ENCODE measurements at places on chromosomes 12 and 14. TPM values are rescaled to one million over a fixed set of nuclear protein-coding genes. Genes with fewer than 3 reads are reported as not detected.

- DNase-seq = no peak
Observed at GRCh38 chr14:72524295-72524629, 369.6 kb downstream of the DPF3 start.

DNA sequence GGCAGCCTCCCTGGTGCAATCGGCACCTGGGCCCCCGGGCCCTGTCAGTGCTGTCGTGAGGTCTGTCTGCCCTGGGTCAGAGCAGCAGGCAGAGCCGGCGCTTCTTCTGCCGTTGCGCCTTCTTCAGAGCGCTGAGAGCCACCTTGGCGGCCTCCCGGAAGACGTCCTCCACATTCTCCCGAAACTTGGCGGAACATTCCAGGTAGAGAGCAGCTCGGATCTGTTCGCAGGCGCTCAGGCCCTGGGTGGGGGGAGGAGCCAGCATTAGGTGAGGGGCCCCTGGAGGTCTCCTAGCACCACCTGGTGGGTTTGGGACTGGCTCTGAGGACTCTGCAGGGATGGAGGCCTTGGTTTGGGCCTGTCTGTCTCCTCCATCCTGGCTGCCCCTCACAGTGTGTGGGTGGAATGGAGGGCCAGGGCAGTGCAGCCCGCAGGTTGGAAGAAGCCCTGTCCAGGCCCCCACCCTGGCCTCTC, 14.0 kb downstream of the RHOF start:
- no peak for DNase-seq

Gene GLIPR1L2
- 0.38 TPM for total RNA-seq

- no peak for DNase-seq
Observed at GRCh38 chr12:14878488-14878887, 7.2 kb downstream of the MGP start.

DNA sequence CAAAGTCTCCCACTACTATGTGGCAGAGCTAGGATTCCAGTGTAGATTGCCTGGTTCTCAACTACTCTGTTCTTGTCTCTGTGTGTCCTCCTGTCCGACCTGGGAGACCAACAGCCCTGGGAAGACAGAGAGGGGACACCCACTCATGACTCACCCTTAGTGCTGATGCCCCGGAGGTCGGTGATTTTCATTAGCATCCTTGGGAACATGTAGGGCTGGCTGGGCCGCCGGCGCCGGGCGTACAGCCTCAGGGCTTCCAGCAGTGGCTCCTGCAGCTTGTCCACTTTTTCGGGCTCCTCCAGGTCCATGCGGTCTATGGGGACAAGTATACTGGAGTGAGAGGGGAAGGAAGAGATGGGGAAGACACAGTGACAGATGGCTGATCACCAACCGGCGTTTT, 5.9 kb upstream of the ITGB7 start:
- no peak for DNase-seq

Gene TBC1D30
- total RNA-seq = 3.7 TPM

DNA sequence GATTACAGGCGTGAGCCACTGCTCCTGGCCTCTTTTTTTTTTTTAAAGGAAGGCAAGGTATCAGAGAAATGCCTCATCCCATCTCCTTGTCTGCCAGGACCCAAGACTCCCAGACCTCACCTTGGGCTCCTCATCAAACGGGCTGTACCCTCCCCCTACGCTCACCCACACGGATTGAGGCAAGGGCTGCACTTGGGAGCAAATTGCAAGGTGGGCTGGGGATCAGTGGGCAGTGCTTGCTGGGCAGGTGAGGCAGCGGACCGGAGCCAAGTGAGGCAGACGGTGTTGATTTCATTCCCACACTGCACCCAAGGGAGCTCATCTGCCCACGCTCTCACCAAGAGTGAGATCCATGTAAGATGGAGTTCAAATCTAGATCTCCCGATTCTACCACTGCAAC, 41.0 kb upstream of the DICER1 start:
- DNase-seq = no peak

DNA sequence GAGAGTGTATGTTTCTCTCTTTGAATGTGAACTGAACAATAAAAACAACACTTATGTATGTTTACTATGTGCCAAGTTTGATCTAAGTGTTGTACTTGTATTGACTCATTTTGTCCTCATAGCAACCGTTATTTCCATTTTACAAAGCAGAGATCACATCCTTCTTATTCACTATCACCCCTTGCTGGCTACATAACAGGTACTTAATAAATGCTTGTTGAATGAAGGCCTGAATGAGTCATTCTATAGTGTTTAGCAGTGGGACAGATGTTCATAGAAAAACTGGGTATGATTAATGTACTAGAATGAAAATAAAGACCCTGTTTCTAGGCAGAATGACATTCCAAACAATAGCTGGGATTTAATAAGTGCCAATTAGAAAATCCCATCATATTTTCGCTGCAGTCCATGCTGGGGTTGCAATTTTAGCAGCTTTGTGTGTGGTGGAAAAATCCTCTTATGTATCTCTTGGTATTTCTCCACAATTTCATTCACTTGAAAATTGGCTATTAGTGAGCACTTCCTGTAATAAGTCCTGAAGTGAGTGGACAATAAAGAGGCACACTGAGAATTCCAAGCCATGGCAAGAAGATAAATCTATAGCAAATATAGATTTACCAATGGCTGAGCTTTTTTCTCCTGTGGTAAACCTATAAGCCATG, 86.0 kb downstream of the FAR2 start:
- DNase-seq = no peak

GRCh38 chr12:109686523-109686922, 27.1 kb upstream of the FAM222A start:
- peak; percentile 60 for DNase-seq

GRCh38 chr12:56955631-56956256, 1.7 kb downstream of the RDH16 start:
- no peak for DNase-seq

DNA sequence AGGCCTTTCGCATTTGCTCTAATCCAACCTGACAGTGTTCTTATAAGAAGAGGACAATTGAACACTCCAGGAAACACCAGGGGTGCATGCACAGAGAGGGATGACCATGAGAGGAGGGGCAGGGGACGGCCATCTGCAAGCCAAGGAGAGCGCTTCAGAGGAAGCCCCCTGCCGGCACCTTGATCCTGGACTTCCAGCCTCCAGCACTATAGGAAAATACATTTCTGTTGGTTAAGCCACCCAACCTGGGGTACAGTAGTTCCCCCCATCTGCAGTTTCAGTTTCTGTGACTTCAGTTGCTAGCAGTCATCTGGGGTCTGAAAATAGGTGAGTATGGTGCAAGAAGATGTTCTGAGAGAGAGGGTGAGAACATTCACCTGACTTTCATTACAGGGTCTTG, 64.7 kb downstream of the CLMN start:
- no peak for DNase-seq

DNA sequence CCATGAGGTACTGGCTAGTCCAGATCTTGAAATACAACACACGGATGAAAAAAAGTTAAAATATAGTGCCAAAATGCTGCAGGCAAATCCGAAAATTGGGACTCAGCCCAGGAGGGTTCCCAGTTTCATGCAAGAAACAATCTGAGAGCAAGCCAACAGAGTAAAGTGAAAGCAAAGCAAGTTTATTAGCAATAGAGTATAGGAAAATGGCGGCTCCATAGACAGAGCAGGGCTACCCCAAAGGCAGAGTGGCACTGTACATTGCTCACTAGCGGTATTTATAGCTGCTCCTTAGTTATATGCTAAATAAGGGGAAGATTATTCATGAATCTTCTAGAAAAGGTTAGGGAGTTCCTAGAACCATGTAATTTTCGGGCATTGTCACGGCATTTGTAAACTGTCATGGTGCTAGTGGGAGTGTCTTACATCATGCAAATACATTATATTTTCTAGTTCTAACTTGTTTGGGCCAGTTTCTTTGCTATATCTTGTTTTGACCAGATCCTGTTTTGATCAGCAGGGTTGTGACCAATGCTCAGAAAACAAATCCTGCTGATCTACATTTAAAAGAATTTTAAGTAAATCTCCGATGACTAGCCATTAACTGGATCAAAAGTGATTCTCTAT, 29.1 kb downstream of the RECQL start:
- no peak for DNase-seq

- no peak for DNase-seq
Observed at GRCh38 chr12:98606359-98606988, 13.0 kb downstream of the SLC25A3 start.

DNA sequence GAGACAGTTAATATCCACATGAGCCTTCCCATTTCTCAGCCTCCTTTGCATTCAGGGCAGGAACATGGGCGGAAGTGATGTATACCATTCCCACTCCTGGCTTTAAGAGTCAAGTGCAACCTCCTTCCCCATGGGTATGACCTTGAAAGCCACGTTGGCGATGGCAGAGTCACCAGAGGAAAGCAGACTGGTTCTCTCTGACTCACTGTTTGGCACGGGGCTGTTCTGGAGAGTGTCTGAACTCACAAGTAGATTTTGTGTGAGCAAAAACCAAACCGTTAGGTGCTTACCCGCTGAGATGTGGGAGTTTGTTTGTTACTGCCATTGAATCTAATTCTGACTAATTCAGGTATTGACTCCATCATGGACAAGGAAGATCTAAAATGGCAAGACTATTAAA, 36.7 kb upstream of the PZP start:
- no peak for DNase-seq

DNA sequence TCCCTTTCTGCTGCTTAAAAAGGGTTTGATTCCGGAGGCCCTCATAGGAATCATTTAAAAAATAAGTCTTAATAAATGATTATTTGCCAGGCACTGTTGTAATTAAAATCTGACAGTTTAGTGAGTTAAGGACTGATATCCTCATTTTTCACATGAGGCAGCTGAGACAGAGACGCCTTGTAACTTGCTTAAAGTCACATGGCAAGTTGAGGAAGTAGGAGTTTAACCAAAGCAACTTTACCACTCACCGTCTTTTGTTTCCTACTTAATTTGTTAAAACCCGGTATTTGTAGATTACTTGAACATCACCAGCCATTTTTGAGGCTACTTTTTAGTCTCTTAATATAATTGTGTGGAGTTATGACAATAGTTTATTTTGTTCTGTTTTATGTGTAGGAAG, 2.4 kb downstream of the TIGAR start:
- DNase-seq = no peak

Gene CD69
- 5.0 TPM for total RNA-seq

Gene A2M
- 1,306 TPM for total RNA-seq

- DNase-seq = no peak
Observed at GRCh38 chr14:68680541-68681051, 112.3 kb downstream of the ZFP36L1 start.

- DNase-seq = peak; percentile 78
Observed at GRCh38 chr14:104138098-104138717, at the start of gene KIF26A. Gene KIF26A, plus strand, starts transcription at chr14:104138587. Its CDS starts 136 bp downstream, at chr14:104138723.

GRCh38 chr14:102729825-102730224, 47.4 kb upstream of the TRAF3 start:
- peak; percentile 12 for DNase-seq

GRCh38 chr14:92382677-92383076, 59.7 kb downstream of the SLC24A4 start:
- DNase-seq = no peak

- DNase-seq = no peak
Observed at GRCh38 chr12:115835445-115835844, 442.0 kb downstream of the MED13L start.
